ENCODE measurements at places on chromosomes 7 and 10.

GRCh38 chr7:30817371-30817767 is 46.2 kb downstream of the MINDY4 start:
- no peak for DNase-seq

GRCh38 chr10:909831-910230 is 21.7 kb downstream of the LARP4B start:
- no peak for DNase-seq

GRCh38 chr10:14253079-14253478 is 77.6 kb downstream of the FRMD4A start:
- DNase-seq = no peak

DNA sequence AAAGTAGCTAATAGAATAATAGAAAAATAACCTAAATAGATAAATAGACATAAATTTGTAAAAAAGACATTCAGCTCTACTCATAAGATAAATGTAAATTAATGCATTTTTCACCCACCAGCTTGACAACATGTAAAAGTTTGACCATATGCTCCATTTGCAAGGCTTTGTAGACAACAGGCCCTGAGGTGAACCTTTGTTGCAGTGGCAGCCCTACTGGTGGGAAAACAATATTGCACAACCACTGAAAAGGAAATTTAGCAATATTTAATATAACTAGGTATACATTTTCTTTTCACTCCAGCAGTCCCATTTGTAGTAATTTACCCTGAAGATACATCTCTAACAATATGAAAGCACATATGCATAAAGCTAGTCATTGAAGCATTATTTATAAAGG is 39.0 kb upstream of the ADRA2A start:
- no peak for DNase-seq

GRCh38 chr10:102652170-102652916 is 8.1 kb downstream of the TRIM8 start:
- no peak for DNase-seq

- DNase-seq = no peak
These were observed 83.4 kb downstream of the PALS2 start for GRCh38 chr7:24656608-24657007.

All from stimulated activated CD8-positive, alpha-beta memory T cell treated with anti-CD3 and anti-CD28 coated beads, Interleukin-7, amount 100 ng/mL, for 1 hour (primary cell).